ENCODE measurements at places on chromosomes 11 and 22.
A peak's percentile ranks its signal among the peaks of the same experiment; 100 is the strongest.

- no peak for DNase-seq
Measured at GRCh38 chr11:60343094-60343704, 16.1 kb downstream of the MS4A6E start.

DNA sequence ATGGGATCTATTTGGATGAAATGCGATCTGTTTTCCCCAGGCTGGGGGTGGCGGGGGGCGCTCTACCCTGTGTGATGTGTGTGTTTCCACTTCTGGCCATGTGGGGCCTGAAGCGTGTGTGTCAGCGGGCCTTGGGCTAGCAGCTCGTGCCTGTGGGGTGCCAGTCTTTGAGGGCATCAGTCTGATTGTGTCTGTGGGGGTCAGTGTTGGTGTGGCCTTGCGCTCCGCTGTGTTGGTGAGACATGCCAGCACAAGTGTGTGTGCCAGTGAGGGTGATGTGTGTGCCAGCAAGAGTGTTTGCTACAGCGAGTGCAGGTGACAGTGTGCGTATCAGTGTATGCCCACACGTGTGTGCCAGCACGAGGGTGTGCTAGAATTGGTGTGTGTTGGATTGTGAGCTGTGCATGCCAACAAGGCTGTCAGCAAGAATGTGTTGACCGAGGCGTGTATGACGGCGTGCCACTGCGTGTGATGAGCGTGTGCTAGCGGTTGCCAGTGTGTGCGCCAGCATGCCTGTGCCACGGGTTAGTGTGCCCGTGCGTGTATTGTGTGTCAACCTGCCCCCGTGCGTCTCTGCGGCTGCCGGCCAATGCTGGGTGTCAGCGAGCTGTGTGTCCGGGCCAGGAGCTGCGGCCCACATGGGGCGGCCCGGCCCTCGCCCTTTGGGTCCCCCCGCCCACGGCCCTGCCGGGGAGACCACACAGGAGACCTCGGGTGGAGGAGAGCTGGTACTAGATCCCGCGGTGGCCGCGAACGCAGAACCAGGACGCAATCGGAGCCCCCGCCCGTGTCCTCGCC, 519 bp downstream of the ARRB1 start:
- peak; percentile 13 for DNase-seq

DNA sequence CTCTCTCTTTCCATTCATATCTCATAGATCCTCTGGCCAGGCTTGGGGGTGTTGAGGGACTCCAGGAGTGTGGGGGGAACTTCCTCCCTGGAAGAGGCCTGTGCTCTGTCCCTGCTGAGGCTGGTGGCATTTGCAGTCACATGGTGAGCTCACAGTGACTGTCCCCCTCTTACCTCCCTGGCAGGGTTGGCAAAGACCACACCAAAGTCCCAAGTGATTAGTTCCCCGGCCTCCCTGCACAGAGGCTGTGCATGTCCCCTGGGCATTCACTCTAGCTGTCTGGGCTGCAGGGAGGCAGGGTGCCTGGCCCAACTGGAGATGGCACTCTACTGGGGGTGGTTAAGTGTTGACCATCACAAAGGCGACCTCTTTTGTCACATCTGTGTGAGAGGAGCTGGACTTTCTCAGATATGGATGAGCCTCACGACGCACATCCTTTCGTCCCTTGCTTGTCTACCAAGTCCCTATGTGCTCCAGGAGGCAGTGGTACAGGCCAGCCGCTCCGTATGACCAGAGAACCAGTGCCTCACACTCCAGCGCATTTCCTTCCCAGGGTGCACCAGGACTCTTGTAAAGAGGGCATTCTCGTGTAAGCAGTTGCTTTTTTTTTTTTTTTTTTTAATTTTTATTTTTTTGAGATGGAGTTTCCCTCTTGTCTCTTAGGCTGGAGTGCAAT, 8.8 kb downstream of the TANGO2 start:
- DNase-seq, result no peak

GRCh38 chr11:123408619-123409455, 21.2 kb upstream of the GRAMD1B start:
- no peak for DNase-seq

- no peak for DNase-seq
Measured at GRCh38 chr11:119117004-119117706, 4.2 kb upstream of the HINFP start.

GRCh38 chr11:24739637-24740036, 242.8 kb downstream of the LUZP2 start:
- DNase-seq, result no peak

DNA sequence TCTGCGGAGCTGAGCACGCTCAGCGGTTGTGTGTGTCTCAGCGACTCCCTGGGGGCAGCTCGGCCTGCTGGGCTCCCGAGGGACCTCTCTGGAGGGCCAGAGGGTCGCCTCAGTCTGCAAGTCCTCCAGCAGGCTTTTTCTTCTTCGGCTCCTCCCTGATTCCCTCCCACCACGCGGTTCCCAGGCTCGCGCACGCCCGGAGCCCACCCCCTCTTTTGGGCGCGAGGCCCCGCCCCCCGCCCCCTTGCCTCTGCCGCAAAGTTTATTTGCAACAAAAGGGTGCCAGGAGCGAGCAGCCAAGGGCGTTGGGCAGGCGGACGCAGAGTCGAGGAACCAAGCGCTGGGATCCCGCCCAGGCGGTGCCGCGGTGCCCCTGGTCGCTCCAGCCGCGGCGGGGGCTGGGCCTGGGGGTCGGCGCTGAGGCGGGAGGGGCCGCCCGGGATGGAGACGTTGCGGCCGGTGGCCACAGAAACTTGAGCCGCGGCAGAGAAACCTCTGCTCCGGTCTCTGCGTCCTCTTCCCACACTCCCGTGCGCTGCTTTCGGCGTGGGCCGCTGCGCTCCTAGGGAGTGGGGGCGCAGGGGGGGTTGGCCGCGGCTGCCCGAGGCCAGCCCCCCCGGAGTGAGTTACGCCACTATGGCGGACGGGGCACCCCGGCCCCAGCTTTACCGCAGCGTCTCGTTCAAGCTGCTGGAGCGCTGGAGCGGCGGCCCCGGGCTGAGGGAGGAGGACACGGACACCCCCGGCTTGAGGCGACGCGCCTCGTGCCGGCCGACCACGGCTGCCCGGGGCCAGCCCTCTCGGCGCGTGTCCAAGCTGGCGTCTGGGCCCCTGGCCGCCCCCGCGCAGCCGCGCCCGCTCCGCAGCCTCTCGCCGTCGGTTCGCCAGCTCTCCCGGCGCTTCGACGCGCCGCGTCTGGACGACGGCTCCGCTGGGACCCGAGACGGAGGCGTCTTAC, at the start of gene ARHGEF17:
TSS of gene ARHGEF17 (plus strand) at position 274 of the 958 bp plus-strand sequence. CDS start at position 637, 363 bp downstream.
- peak; percentile 10 for DNase-seq

DNA sequence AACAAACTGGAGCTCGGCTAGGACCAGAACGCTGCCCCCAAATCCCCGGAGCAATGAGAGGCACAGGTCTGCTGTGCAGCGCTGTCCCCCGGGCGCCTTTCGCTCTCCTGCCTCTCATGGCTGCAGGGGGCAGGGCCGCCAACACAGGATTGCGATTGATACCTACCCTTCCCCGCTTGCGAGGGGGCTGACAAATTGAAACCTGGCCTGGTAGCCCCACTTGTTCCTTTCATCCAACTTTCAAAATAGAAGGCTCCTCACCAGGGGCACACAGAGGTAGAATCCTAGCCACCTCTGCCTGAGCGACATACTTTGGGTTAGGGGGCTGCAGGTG, 642 bp upstream of the CASTOR1 start:
- no peak for DNase-seq

GRCh38 chr11:28981381-28981780, 873.2 kb downstream of the METTL15 start:
- no peak for DNase-seq

- no peak for DNase-seq
Measured at GRCh38 chr22:32672542-32672941, 129.0 kb upstream of the TIMP3 start.

DNA sequence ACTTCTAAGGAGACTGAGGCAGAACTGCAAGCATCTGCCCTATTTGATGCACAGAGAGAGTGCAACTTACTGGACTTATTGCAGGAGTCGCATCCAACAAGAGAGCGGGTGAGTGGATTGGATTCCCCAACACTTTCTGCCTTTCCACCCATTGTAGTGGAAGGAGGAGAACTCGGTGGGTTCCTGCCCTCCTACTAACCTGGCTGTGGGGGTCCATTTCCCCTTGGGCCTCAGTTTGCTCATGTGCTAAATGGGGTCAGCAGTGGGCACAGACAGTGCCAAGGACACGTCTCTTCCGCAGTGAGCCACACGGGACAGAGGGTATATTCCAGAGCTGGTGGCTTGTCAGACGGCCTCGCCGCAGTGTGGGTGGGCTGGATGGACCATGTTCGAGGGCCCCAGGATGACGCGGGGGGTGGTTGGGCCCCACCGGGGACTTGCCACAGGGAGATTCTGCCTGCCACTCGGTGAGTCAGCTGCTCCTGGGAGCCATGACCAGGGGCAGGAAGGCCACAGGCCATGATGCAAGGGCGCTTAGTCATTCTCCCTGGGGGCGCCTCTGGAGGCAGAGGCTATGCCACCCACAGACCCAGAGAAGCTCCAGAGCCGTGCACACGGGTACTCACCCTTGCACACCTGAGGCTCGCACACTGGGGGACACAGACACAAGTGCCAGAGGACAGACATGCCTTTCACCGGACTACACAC, 8.2 kb downstream of the ALX4 start:
- DNase-seq, result peak; percentile 11

All from stimulated activated CD8-positive, alpha-beta memory T cell treated with anti-CD3 and anti-CD28 coated beads, Interleukin-15, amount 100 ng/mL, for 48 hours (primary cell).